ENCODE measurements at places on chromosomes 6 and 20.

DNA sequence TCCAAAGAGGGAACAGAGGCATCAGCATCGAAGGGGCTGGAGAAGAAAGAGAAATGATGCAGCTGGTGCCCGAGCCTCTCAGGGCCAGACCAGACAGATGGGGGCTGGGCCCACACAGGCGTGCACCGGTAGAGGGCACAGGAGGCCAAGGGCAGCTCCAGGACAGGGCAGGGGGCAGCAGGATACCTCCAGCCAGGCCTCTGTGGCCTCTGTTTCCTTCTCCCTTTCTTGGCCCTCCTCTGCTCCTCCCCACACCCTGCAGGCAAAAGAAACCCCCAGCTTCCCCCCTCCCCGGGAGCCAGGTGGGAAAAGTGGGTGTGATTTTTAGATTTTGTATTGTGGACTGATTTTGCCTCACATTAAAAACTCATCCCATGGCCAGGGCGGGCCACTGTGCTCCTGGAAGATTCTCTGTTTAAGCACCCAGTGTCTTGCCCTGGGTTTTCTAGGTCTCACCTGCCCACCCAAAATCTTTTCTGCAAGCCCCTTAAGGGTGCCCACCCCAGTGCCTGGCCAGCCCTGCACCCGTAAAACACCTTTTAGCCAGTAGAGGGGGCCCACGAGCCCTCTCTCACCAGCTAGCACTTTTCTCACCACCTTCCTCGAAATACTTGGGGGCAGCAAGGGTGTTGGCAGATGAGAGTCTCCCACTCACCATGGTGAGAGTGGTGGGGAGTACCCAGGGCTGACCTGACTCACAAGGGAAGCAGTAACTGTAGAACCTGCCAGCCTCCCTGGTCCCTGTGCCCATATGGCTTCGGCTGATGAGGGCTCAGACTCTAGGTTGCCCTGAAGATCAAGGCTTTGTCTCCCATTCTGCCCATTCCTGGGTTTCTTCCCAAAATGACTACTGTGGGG lies 35.7 kb upstream of the ID1 start:
- DNase-seq = peak; percentile 61

DNA sequence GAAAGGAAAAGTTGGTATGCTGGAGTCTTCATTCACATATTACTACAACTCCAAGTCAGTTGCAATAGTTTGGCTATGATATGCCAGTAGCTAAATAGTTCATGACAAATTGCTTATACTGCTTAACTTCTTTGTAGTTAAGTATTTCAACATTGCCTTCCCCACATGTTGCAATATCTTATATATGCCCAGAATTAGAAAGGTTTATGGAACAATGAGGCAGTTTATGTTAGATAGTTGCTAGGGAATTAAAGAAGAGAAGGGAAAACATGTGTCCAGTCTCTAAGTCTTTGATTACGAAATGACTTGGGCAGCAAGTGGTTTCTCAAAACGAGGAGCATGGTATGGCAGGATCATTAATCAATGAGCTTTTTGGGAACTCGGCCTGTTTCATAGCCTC lies 145.8 kb downstream of the PLCB4 start:
- DNase-seq = no peak

DNA sequence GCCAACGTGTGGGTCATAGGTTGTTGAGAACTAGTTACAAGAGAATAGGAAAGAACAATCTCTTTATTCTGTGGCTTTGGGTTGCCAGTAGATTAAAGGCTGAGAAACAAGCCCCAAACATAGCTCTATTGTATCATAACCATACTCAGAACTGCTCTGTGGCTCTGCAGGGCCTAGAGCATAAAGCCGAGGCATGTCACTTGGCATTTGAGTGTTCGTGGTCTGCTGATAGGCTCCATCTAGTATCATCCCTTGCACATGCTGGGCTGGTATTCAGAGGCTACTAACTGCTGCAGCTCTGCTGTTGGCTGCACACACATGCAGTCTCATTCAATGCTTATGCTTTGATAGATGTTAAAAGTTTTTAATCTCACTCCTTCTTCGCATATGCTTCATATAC lies 157.9 kb downstream of the OGFRL1 start:
- DNase-seq = no peak

DNA sequence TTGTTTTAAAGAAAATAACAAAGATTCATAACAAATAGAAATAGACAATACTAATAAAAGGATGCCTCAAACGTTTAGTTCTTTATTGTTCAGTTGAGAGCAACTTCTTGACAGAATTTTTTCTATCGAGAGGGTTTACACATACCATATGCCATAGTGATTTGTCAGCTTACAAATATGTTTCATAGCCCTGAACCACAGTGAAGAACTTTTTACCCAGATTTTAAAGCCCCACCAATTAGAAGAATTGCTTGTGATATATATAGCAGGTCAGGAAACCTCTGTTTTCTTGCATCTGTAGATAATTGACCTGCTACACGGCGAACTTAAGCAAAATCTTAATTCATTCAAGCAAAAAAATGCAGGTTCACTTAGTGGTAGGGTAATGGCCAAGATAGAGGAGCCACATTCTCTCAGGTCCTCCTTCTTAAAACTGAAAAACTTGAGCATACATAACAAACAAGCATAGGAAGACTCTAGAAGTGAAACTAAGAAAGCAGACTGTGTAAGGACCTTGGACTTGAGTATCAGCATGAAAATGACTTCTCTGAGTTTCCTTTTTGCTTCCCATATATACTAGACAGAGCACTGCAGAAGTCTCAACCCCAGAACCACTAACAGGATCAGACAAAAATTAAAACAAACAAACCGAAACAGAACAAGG lies 39.5 kb downstream of the CRISP1 start:
- no peak for DNase-seq

DNA sequence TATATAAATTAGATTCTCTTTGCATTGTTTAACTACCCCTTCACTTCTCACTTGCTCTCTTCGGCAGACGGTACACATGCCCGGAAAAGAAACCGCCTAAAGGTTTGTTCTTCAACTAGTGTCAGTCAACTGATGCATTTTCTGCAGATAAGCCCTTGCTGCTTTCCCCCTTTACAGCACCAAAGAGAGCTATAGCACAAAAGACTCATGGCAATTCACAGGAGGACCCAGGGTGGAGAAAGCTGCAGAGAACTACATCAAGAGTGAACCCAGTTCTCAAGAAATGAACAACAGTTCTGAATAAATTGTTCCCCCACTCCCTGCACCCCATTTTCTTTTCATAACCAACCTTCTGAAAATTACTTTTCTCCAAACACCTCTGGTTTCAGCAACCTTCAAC lies 8.9 kb downstream of the CD164 start:
- DNase-seq = no peak

GRCh38 chr6:132814716-132815570 lies 574 bp downstream of the RPS12 start:
- no peak for DNase-seq

GRCh38 chr6:165579151-165579550 lies 83.9 kb downstream of the PDE10A start:
- no peak for DNase-seq

- DNase-seq = no peak
Observed at GRCh38 chr6:95133578-95133977, 443.8 kb upstream of the MANEA start.

GRCh38 chr6:139882234-139882633 lies 507.8 kb upstream of the CITED2 start:
- peak; percentile 33 for DNase-seq

GRCh38 chr6:22322103-22323030 lies 25.5 kb upstream of the PRL start:
- DNase-seq = no peak

DNA sequence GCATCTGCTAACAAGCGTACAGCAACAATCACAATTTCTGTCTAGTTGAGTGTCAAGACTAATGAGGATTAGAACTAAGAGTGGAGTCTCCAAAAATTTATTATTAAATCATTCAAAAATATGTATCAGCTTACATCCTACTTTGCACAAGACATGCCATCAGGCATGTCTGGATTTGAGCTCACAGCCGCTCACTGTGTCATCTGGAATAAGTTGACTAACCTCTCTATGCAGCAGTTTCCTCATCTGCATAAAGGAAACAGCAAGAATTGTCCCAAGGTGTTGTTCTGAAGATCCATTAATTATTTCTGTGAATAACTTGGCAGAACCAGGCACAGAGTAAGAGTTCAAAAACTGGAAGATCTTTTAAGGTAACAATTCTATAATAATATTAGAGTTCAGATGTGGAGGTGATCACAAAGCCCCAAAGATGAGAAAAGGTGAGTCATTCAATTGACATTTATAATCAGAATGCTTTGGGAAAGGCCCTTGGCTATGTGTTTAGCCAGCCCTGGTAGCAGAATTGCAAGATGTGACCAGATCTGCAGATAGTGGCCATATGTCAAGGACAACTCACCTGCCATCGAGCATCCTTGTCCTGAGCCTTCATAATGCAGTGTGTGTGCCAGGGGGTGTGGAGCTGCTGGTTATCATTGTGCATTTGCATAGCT lies 264.0 kb downstream of the FOXA2 start:
- DNase-seq = no peak

DNA sequence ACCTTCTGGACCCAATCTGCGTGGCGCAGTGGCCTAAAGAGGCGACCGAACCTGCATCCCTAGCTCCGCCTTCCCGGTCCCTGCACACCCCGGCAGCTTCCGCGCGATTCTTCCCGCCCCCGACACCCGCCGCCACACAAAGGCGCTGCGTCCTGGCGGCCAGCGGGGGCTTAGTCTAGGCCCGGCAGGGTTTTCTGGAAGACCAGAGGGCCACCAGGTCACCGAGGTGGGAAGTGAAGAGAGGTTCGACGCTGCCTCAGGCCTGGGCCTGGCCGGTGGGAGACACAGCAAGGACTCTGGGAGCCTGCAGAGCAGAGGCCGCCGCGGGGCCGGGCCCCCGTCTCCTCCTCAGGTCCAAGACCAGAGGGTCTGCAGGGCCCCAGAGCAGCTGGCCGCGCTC lies 154.9 kb downstream of the OR2B2 start:
- peak; percentile 41 for DNase-seq

DNA sequence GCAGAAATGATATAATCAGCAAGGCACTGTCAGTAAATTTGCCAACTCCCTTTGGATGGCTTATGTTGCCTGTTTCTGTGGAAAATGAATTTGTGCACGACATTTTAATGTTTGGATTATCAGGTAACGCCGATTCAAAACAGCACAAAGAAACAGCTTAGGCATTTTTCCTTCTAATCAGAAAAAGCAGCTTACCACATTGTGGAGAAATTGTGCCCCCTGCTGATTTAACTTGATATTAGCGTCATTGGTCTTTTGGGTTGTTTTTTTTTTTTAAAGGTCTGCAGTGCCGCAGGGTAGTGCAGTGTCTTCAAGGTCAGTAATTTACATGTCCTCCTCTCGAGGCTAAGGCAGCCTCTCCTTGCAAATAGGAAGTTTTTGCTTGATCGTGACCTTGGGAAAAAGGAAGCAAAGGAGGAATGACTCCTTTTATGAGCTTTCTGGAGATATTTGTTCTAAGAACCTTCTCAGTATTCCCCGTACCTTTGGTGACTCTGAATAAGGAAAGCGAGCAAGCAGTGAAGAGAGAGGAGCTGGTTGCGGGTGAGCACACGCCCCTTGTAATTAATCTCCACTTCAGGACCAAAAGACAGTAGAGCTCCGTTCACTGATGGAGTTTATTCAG lies 79.1 kb downstream of the ELOVL4 start:
- peak; percentile 63 for DNase-seq
